ENCODE measurements at places on chromosomes 2 and 18.

- no peak for DNase-seq
Measured at GRCh38 chr2:85804583-85804982, 50.8 kb downstream of the ATOH8 start.

GRCh38 chr18:79543861-79544385 lies 135.7 kb upstream of the CTDP1 start:
- no peak for DNase-seq

GRCh38 chr2:160301420-160301819 lies 101.3 kb upstream of the ITGB6 start:
- no peak for DNase-seq

DNA sequence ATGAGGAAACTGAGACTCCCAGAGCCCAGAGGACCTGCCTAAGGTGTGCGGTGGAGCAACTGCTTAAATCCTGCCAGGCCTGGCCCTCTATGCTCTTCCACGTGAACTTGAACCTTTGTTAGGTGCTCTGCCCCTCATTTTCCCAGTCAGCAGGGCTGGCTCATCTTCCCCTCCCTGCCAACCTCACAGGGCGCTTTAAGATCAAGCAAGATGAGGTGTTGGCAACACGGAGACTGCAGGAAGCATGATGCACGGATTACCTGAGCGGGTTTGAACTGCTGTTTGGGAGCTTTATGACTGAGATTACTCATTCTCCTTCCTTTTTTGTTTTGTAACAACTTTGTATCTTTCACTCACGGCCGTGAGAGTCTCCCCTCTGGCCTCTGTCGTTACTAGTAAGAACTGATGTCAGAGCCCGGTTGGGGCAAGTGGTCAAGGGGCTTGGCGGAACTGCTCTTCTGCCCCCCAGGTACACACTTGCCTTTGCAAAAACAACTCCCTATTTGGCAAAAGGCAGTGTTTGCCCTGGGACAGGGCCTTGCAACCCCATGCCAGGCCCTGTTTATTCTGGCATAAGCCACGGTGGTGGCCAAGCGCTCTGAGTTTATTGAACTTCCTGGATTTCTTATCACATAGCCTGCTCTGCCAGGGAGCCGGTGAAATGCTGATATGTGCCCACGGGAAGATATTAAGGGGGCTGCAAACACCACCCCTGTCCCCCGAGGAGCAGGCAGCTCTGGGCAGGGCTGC lies 127.8 kb downstream of the INHBB start:
- DNase-seq: no peak

- no peak for DNase-seq
Measured at GRCh38 chr2:47037678-47038077, 117.4 kb downstream of the STPG4 start.

DNA sequence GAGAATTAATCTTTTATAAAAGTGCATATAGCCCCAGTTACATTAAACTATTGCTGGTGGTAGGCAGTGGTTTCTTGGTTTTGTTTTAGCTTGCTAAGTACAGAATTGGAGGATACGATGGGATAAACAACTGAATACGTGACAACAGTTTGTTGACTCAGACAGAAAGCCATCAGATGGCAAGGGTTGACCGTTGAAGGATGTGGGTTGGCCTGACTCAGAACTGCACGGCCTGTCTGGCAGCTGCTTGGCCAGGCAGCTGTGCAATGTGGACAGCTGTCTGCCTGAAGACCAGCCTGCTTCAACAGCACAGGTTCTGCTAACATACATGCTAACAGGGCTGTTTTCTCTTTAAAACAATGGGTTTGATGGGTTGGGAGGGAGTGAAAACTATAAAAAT lies 46.6 kb downstream of the PRKRA start:
- no peak for DNase-seq

- DNase-seq: no peak
Measured at GRCh38 chr18:45938488-45938935, 28.6 kb downstream of the EPG5 start.
